ENCODE measurements at places on chromosomes 12 and 14.

- no peak for DNase-seq
Measured at GRCh38 chr14:20746566-20746965, 879 bp downstream of the EDDM3A start.

- no peak for DNase-seq
Measured at GRCh38 chr12:110684312-110684836, 4.5 kb downstream of the HVCN1 start.

DNA sequence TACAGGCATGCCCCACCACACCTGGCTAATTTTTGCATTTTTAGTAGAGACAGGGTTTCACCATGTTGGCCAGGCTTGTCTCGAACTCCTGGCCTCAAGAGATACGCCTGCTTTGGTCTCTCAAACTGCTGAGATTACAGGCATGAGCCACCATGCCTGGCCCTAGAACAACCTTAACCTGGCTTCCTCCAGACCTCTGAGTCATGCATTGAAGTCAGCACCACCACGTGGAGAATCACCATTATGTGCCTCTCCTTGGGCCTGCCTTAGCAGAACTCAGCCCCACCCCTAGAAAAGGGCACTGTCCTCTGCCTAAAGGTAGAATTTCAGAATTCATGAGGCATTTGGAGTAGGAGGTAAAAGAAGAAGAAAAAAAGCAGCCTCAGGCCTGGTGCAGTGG, 49.0 kb downstream of the LIMA1 start:
- no peak for DNase-seq

DNA sequence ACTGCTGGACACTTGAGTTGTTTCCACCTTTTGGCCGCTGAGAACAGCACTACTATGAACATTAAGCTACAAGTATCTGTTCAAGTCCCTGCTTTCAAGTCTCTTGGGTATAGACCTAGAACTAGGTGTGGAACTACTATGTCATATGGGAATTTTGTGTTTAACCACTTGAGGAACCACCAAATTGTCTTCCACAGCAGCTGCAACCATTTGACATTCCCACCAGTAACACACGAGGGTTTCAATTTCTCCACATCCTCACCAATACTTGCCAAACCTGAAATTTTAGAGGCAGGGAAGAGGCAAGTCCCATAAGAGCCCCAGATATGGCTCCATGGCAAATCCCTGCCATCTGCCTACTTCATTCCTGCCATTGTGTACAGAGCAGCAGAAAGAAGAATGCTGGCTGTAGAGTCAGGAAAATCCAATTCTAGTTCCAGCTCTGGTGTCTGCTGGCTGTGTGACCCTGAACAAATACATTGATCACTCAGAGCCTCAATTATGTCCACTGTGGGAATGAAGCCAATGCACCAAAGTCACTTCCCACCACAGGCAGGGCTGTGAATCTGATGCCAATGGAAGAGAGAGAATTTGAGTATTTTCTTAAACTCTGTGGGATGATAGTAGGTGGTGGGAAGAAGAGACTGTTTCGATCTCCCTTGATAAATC, 17.8 kb downstream of the PITPNM2 start:
- no peak for DNase-seq

GRCh38 chr14:38723959-38724358, 379.1 kb downstream of the SEC23A start:
- peak; percentile 19 for DNase-seq

GRCh38 chr12:93205361-93205760, 172.4 kb upstream of the NUDT4 start:
- no peak for DNase-seq

GRCh38 chr12:120971299-120972180, 6.8 kb upstream of the HNF1A start:
- peak; percentile 49 for DNase-seq

GRCh38 chr14:105944632-105945610, 418.5 kb downstream of the TMEM121 start:
- no peak for DNase-seq

DNA sequence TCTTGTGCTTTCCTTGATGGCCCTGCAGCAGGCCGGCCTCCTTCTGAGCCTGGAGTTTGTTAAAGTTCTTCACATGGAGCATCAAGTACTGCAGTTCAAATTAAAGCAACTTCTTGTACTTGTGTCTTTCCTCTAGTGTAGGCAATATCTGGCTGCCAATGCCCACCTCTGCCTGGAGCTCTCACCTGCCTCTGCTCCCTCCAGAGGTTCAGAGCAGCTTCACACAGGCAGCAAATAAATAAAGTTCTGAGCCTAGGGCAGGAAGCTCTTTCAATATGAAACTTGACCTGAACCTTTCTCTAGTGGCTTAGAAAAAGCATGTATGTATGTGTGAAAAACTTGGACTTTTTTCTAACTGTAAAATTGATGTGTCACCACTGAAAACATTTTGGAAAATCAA, 65.9 kb downstream of the ITPR2 start:
- no peak for DNase-seq

- DNase-seq, result no peak
Measured at GRCh38 chr12:19144985-19145384, 15.5 kb downstream of the PLEKHA5 start.

GRCh38 chr14:24995016-24995415, 54.9 kb downstream of the STXBP6 start:
- DNase-seq, result no peak

GRCh38 chr12:40192704-40193255, 32.0 kb upstream of the LRRK2 start:
- no peak for DNase-seq

- DNase-seq, result no peak
Measured at GRCh38 chr12:82242729-82243128, 115.5 kb downstream of the CCDC59 start.

DNA sequence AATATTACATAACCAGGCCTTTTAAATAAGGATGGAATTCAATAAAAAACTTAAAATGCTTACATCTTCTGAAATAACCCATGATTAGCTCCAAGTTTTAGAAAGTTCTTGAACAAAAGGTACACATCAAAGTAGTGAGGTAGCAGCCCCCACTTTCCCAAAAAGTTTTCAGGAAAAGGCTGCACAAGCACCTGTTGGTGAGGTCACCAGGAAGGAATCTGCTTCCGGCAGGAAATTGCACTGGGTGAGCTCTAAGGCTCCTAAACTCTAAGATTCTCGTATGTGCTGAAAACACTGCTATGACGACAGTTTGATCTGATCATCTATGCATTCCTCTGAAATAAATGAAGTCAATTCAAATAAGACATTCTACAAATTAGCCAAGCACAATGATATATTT, 34.3 kb upstream of the TTC7B start:
- DNase-seq, result peak; percentile 54

DNA sequence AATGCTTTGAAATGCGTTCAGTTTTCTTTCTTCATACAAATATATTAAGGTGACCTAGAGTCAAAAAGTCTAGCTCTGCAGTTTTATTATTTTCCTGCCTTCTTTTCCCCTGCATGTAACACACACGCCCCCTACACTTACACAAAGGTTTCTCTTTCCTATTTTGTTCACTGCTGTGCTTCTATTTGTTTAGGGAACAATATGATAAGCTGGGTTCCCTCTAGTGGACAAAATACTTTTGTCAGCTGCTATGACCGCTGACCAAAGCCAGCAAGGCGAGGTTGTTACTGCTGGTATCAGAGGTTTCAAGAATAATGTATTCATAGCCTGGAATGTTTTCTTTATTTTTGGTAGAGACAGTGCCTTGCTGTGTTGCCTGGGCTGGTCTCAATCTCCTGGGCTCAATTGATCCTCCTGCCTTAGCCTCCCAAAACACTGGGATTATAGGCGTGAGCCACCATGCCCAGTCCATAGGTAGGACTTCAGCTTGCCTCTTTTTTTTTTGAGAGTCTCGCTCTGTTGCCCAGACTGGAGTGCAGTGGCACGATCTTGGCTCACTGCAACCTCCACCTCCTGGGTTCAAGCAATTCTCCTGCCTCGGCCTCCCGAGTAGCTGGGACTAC, 33.4 kb downstream of the FNTB start:
- DNase-seq, result peak; percentile 68

GRCh38 chr12:96438330-96438729, 38.1 kb upstream of the CDK17 start:
- DNase-seq, result no peak

- no peak for DNase-seq
Measured at GRCh38 chr12:57462912-57463253, 3.3 kb downstream of the GLI1 start.

DNA sequence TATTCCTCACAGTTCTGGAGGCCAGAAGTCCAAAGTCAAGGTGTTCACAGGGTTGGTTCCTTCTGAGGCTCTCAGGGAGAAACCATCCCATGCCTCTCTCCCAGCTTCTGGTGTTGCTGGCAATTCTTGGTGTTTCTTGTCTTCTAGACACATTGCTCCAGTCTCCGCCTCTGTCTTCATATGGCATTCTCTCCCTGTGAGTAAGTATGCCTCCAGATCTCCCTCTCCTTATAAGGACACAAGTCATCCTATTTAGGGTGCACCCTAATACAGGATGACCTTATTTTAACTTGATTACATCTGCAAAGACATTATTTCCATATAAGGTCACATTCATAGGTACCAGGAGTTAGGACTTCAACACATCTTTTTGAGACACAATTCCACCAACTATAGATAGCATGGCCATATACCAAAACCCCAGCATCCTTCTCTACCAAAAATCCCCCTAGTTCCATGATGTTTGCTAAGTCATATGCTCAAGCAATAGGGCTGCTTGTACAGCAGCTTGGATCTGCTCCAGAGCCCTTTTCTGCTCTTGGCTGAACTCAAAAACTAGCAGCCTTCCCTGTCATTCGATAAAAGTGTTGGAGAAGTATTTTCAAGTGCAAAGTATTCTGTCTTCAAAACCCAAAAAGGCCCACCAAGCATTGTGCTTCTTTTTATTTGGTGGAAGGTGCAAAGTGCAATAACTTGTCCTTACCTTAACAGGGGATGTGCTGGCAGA, 79.2 kb upstream of the CMKLR1 start:
- peak; percentile 80 for DNase-seq

- DNase-seq, result no peak
Measured at GRCh38 chr12:105467710-105468366, 137.3 kb downstream of the C12orf75 start.
